Kasumi-1 (cell line): ENCODE measurements at places on chromosomes 3 and 15.
A peak's percentile ranks its signal among the peaks of the same experiment; 100 is the strongest.

DNA sequence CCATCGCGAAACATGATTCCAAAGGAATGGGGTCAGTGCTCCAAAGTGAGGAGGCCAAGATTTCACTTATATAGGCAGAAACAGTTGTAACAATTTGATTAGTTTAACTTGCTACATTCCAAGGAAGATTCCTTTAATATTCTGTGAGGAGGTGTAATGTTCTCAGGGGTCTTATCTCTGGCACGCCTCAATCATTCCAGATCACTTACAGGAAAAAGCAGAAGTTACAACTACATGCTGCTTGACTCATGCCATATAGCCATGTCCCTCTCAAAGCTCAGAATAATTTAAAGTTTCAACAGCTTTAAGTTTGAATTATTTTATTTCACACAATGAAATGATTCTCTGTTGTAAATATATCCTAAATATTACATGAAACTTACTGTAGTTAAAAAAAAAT is 3.5 kb upstream of the FYTTD1 start:
- peak; percentile 38 for DNase-seq

- no peak for DNase-seq
These were observed 86.3 kb upstream of the CDV3 start for GRCh38 chr3:133487204-133487603.

- peak; percentile 13 for DNase-seq
These were observed 90.2 kb downstream of the NTRK3 start for GRCh38 chr15:88166082-88166993.

DNA sequence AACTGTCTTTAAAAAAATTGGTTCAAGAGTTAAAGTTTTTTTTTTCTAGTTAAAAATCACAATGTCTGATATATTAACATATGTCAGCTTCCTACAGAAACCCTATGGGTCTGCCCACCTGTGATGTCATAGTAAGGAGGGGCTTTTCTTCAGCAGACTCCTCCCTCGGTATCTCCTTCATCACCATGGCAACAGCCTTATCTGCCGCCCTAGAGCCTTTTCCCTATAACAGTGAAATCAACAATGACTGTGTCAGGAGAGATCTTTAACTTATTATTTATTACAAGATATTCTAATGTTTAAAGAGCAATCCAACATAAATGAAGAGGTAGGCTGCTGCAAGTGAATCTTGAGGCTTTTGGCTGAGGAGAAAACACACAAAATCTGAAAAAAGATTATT is 138.7 kb downstream of the PEX5L start:
- DNase-seq = no peak

- DNase-seq = peak; percentile 50
These were observed 90.7 kb downstream of the SCN11A start for GRCh38 chr3:38960953-38961622.

DNA sequence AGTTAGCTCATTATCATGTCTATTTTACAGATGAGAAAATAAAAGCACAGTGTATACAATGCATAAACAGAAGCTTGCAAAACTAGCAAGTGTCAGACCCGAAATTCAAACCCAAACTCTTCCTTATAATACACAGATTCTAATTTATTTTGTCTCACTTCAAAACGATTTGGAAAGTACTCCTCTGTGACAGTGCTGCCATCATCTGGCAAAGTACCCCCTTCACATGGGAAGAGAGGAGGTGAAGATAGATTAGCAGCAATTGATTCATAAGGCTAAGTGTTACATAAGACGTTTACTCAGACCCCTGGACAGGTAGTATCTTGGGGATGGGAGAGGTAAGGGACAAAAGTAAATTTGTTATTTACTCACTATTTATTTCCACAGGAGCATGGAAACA is 744.0 kb upstream of the SGO1 start:
- DNase-seq = peak; percentile 61
